ENCODE measurements at places on chromosomes 6 and 20.

GRCh38 chr6:44096612-44097011, 30.6 kb downstream of the MRPL14 start:
- peak; percentile 52 for DNase-seq

- DNase-seq: no peak
Observed at GRCh38 chr6:106788761-106789160, 159.4 kb downstream of the QRSL1 start.

GRCh38 chr20:18176318-18176785, 38.7 kb downstream of the KAT14 start:
- DNase-seq: no peak

DNA sequence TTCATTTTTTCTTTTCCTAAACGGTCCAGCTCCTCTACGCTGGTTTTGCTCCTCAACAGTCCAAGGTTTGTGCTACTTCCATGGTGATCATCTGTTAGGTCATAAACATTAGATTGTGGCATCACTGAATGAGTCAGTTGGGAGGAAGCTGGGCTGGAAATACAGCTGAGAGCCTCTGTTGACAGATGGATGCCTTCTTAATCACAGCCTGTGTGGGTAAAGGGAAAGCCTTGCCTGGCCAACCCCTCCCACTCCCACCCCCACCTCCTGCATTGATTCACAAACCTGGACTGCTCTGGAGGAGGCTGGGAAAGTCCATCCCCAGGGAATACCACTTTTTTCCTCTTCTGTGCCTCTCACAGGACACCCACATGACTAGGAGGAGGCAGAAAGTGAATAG, 180.6 kb upstream of the CCN2 start:
- no peak for DNase-seq

- DNase-seq: no peak
Observed at GRCh38 chr6:142297996-142298753, 3.6 kb upstream of the ADGRG6 start.

- no peak for DNase-seq
Observed at GRCh38 chr6:32332433-32332832, 39.3 kb downstream of the TSBP1 start.

- no peak for DNase-seq
Observed at GRCh38 chr20:59022754-59023153, 3.5 kb downstream of the TUBB1 start.

GRCh38 chr20:22575087-22575721, 9.2 kb downstream of the FOXA2 start:
- DNase-seq: no peak

DNA sequence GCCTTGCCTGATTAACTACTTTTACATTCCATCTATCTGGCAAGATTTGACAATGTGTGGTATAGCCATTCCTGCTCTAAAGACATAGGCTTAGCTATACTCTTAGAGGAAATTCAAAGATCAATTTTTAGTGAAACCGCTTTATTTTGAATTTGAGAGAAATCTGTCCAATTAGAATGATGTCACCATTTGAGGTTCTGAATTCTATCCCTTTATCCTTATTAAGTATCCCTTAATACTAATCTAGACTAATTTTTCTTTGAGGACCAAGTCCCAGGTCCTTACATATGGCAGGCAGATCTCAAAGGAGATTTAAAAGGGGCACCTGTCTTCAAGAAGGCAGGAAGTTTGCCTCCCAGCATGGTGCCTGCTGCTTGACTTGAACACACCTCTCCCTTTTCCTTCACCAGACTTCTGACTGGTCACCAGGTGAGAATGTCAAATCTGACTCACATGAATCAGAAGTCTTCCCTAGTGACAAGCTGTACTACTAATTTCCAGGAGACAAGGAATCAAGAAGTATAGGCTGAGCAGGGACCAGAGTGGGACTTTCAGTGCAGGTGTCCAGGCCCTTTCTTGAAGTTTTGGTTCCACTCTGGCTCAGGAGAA, 15.0 kb upstream of the MRAP2 start:
- DNase-seq: no peak

DNA sequence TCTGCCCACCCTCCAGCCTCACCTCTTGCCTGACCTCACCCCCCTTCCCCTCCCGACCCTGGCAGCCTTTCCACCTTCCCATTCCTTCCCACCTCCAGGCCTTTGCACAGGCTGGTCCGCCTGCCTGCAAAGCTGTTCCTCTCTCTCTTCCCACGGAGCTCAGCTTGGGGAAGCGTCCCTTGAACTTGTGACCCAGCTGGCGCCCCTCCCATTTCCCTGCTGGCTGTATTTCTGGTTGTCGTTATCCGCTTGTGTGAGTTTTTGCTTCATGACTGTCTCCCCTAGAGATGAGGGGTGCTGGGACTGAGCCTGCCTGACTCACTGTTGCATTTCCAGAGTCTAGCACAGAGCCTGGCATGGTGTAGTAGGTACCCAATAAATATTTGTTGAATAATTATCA, 32.5 kb downstream of the VSTM2L start:
- no peak for DNase-seq

- DNase-seq: no peak
Observed at GRCh38 chr20:11917663-11918062, at the start of gene BTBD3. Gene BTBD3 (plus strand): TSS chr20:11917893. CDS start chr20:11918276, 383 bp downstream.

- DNase-seq: no peak
Observed at GRCh38 chr6:12751694-12752325, 35.2 kb downstream of the PHACTR1 start.

DNA sequence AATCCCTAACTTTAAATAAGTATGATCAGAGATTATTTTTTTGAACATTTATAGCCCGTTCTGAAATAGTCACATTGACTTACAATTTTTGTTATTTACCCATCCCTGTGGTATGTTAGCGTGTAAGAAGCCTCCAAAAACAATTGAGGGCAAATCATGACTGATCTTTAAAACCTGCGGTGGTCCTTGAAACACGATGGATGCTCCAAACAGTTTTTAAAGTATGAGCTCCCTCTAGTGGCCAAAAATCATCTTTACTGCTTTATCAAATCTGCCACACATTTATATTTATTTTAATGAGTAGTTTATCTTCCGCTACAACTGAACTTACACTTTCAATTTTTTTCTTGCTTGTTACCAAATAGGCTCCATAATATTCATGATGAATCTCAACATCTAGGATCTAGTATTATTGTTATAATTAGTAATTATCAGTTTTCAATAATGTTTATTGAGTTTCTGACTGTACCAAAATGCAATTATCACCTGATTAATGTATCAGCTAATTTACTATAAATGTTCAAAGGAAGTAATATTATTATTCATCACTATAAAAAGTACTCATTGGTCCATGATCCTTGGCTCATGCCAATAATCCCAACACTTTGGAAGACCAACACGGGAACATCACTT, 52.2 kb downstream of the MARCKS start:
- no peak for DNase-seq

DNA sequence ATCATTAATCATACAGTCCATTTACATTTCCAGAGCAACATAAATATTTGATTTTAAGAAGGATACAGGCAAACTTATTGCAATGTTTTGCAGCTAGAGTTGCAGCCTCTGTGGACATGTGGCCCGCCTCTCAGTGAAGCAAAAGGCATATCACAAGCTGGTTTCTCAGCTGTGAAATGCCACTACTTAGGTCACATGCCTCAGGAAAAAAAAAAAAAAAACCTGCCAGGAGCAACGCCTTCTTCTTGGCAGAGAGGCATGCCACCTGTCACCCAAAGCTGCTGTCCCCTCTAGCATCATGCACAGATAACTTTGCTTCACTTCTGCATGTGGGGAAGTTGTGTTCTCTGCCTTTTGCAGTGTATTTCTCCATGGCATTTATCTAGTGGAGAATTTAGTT, 18.5 kb downstream of the GRM1 start:
- no peak for DNase-seq

DNA sequence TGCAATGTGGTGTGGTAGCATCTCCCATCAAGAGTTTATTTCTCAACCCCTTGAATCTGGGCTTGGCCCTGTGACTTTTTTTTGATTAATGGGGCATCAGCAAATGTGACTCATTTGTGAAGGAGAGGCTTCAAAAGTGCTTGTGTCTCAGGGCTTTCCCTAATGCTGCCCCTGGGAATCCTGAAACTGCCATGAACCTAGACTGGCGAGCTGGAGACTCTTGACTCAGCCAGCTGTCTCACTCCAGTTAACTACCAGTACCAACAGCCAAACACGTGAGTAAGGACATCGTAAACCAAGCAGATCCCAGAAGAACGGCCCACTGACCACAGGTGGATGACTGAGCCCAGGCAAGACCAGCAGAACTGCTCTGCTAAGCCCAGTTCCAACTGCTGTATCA, 72.8 kb upstream of the ADTRP start:
- DNase-seq: no peak

DNA sequence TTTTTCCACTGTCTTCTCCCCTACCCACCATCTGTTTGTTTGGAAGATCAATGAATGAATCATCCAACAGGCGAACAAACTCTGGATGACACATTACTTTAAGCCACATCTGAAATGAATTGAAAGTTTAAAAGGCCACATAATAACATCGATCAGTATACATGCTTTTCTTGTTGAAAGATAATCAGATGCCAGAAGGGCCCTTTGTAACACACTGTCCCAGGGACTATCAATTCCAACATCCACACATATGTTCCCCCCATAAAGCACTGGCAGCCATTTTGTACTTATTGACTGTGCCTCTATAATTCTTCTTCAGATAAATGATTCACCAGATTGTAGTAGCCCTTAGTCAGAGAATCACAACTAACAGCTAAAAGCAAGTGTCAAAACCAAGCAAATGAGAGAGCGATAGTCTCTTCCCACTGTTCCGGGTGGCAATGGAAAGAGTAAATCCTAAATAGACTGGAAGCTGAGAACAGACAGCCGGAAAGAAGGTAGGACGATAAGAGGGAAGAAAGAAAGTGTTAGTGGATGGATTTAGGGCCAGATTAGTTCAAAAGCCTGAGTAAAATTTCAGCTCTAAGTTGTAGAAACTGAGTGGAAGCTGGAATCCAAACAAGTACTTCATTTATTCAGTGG, 184.9 kb upstream of the TENT5A start:
- no peak for DNase-seq

DNA sequence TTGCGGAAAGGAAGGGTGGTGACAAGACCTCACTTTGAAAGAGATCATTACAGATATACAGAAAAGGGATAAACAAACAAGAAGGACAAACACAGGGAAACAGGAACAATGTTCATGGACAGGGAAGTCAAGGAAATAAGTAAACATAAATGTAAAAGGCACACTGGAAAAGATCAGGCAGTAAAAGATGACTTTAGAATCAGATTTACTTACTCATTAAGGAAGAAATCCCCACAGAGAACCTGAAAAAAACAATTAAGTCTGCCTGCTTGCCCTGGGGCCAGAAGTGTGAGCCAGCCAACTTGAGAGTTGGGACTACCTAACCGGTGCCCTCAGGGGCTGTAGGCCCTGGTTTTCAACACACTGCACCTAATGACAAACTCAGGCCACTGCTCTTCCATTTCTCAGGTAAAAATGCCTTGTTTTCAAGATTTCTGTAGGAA, 1.7 kb downstream of the APMAP start:
- no peak for DNase-seq

DNA sequence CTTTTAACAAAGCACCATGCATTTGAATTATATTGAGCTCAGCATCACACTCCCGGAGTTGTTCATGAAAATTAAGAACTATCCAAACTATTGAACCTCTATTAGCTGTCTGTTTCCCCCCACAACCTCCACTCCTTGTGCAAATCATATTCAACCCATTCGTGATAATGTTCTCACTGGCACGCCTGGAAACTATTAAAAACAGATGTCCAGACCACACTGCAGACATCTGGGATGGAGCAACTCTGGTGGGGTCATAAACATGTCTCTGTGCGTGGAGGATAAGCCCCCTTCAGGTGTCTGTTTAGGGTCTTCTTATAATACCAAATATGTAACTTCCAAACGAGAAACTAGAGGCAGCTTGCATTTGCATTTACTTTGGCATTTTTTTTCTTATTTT, 193.7 kb downstream of the TFAP2A start:
- DNase-seq: no peak

GRCh38 chr6:75135450-75135849, 70.4 kb downstream of the COL12A1 start:
- no peak for DNase-seq

DNA sequence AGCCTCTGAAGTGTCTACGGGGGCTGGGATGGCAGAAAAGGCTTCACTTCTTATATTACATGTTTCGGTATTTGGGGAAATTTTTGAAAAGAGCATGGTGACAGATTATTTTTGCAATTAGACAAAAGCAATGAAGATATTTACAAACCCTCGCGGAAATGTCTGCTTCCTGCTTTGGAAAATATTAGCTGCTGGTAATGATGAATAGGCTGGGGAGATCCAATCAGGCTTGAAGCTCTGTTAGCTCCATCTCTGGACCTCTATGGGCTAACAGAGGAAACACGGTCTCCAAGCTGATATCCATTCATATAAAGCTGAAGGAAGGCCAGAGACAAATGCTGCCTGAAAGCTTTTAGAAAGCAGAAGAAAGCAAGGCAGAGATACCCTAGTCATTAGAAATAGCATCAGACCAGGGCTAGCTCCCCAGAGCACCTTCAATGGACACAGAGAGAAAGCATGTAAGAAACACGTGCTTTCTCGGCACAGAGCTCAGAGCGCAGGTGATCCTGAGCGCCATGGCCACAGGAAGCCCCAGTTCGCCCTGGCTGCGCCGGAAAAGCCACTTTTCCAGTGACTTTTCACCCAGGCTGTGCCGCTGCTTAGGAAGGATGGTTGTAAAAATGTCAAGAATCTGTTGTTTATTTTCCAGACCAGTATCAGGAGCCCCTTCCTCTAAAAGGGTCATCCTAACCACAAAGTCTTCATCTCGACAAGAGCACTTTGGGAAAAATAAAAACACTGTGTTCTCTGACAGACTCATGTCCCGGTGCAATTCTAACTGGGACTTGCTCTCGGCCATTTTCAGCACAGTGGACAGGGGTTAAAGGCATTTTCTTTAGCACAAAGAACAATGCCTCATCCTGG, 68.5 kb upstream of the NFATC2 start:
- DNase-seq: no peak

- DNase-seq: peak; percentile 48
Observed at GRCh38 chr20:17610566-17611289, 40.9 kb downstream of the DSTN start.

DNA sequence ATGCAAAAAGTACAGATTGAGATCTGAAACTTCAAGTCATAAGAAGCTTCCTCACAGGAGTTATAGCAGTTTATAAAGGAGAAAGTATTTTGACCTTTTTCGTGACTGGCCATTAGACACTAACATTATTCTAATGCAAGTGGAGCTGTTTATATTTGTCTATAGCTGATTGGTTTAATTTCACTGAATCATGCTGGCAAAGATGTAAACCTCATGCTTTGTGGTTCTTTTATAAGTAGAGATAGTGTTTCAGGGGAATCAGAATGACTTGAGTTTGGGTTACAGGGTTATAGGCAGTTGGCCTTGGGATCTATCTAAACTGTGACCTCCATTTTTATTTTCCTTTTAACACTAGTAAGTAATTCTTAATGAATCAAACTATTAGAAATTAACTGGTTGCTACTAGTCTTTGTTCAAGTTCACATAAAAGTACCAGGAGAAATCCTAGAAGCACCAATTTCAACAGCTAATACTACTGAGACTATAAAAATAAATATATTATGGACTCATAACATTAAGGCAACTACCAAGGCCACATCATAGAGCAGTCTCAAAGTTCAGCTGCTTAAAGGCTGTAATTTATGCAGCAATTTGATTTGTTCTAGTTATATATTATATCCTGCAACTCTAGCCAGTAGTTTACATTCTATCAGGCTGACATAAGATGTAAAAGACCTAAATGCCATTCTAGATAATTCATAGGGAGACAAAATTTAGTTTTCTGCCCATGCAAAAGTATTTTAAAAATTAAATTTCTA, 94.0 kb downstream of the RNGTT start:
- no peak for DNase-seq

- no peak for DNase-seq
Observed at GRCh38 chr6:146087386-146087785, 58.5 kb downstream of the GRM1 start.

GRCh38 chr6:39273406-39273821, 40.8 kb downstream of the KCNK17 start:
- DNase-seq: no peak
